ENCODE measurements at places on chromosomes 13 and 19. TPM values are rescaled to one million over a fixed set of nuclear protein-coding genes. Genes with fewer than 3 reads are reported as not detected.

DNA sequence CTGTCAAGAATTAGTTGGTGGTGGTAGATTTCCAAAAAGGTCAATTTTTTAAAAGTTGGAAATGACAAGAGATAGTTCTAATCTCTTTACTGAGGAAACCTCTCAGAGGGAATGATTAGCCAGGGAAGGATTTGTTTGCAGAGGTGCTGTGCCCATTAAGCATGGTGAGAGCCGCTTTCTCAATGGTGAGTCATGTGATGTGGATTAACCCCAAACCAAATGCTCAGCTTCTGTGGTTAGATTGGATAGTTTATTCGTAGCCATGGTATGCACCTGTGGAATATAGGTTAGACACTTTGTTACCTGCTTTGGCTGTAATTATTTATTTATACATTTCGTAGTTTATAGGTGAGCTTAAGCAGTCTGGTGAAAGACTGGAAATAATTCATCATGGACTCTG is 7.1 kb downstream of the HNRNPM start:
- DNase-seq, result no peak
- H3K4me3 ChIP-seq, result peak overlapping the region; percentile 47
- no peak overlapping the region for H3K27ac ChIP-seq
- peaks cover 66% of the 10 kb centered on the region for H3K4me1 ChIP-seq
- peaks cover 42% of the 10 kb centered on the region for H3K36me3 ChIP-seq

- no peak overlapping the region for H3K27ac ChIP-seq
- DNase-seq, result no peak
- peaks cover 17% of the 10 kb centered on the region for H3K27me3 ChIP-seq
Observed at GRCh38 chr19:31749231-31749630, 400.0 kb upstream of the TSHZ3 start.

- peaks cover 80% of the 10 kb centered on the region for H3K27me3 ChIP-seq
- peak overlapping the region; percentile 87 for H3K4me3 ChIP-seq
- peaks cover 15% of the 10 kb centered on the region for H3K36me3 ChIP-seq
- peak overlapping the region; percentile 74 for H3K27ac ChIP-seq
- peaks cover 4% of the 10 kb centered on the region for H3K4me1 ChIP-seq
- DNase-seq, result peak; percentile 67
Observed at GRCh38 chr13:99969919-99970650, 1.5 kb downstream of the ZIC5 start.

DNA sequence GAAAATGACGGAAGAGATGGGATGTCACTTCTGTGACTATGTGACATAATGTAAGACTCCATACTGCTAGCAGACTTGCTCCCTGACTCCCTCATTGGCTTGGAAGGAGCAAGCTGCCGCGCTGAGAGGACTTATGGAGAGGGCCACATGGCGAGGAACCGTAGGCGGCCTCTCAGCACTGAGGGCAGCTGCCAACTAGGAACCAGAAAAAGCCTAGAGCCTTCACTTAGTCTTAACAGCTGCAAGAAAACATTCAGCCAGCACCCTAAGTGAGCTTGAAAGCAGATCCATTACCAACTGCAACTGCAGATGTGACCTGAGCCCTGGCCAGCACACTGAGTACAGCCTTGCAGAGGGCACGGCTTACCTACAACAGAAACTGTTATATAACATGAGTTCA is 33.9 kb downstream of the USP12 start:
- no peak for DNase-seq
- no peak overlapping the region for H3K4me3 ChIP-seq
- H3K4me1 ChIP-seq, result peaks cover 9% of the 10 kb centered on the region
- peaks cover 10% of the 10 kb centered on the region for H3K36me3 ChIP-seq
- H3K27ac ChIP-seq, result no peak overlapping the region

DNA sequence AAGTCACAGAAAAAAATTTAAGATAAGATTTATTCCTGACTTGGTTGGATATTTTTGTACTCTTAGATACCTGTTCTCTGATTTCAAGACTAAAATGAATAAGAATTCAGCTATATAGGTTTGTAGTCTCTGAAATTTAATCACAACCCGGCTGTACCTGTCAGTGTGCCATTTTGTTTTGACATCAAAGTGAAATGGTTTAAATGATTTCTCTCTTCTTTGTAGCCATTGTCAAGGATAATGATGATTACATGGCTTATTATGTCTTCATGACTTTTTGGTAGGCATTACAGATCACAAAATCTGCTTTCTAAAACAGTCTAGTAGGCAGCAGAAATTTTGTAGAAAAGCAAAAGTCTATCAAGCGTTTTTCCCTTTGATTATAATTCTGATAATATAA is 72.5 kb downstream of the PCDH17 start:
- H3K4me3 ChIP-seq, result no peak overlapping the region
- H3K27ac ChIP-seq, result no peak overlapping the region
- no peaks in the 10 kb centered on the region for H3K27me3 ChIP-seq

DNA sequence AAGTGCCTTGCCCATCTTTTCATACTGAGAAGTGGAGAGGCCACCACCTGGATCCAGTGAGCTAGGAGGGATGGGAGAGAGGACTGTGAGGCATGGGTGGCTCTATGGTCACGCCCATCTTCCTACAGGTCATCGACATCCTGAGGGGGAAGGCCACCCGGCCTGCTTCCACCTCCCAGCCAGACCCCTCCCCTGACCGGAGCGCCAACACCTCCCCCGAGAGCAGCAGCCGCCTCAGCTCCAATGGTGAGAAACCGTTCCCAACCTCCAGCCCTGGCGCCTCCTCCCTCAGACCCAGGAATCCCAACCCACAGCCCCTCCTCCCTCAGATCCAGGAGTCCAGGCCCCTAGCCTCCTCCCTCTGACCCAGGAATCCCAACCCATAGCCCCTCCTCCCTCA is 10.1 kb downstream of the BCL3 start:
- H3K4me3 ChIP-seq, result peak overlapping the region; percentile 87
- peak overlapping the region; percentile 82 for H3K27ac ChIP-seq
- H3K36me3 ChIP-seq, result peaks cover 5% of the 10 kb centered on the region
- H3K4me1 ChIP-seq, result peaks cover 25% of the 10 kb centered on the region
- peaks cover 23% of the 10 kb centered on the region for H3K27me3 ChIP-seq
- no peak for DNase-seq

- H3K27ac ChIP-seq, result no peak overlapping the region
- H3K27me3 ChIP-seq, result no peaks in the 10 kb centered on the region
- DNase-seq, result no peak
Observed at GRCh38 chr13:90551253-90551652, 796.2 kb upstream of the MIR17HG start.

DNA sequence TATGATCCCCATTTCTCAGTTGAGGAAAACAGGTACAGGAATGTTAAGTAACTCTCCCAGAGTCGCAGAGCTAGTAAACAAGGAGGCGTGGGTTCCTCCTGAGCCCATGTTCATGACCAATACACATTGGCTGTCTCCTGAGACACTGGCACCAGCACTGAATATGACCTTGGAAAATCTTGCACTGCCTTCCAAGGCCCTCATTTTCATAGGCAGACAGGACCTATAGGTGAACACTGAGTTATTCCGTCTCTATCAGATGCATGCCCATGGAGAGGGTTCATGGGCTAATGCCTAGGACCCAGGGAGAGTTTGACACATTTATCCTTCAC is 504.8 kb downstream of the RFC3 start:
- H3K27ac ChIP-seq, result no peak overlapping the region
- H3K4me3 ChIP-seq, result no peak overlapping the region
- H3K27me3 ChIP-seq, result peaks cover 4% of the 10 kb centered on the region
- no peak for DNase-seq

GRCh38 chr13:35702316-35702715 is 225.8 kb upstream of the MAB21L1 start:
- no peak overlapping the region for H3K27ac ChIP-seq
- no peak for DNase-seq
- H3K36me3 ChIP-seq, result no peaks in the 10 kb centered on the region
- peaks cover 13% of the 10 kb centered on the region for H3K27me3 ChIP-seq
- no peak overlapping the region for H3K4me3 ChIP-seq

DNA sequence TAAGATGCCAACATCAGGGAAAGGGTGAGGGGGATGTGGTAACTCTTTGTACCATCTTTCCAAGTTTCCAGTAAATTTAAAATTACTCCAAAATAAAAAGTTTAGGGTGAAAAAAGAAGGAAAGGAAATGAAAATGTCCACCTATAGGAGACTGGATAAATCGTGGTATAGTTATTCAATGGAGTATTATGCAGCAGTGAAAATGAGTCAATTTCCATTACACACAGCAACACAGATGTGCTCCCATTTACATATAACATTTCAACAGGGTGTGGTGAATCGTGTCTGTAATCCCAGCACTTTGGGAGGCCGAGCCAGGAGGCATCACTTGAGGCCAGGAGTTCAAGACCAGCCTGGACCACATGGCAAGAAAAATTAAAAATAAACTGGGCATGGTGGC is 7.4 kb upstream of the ZNF541 start:
- no peak overlapping the region for H3K4me3 ChIP-seq
- DNase-seq, result no peak
- H3K36me3 ChIP-seq, result no peaks in the 10 kb centered on the region
- H3K4me1 ChIP-seq, result peaks cover 10% of the 10 kb centered on the region

The PNMA8A gene
- total RNA-seq, result 21.9 TPM

The KIR2DL3 gene
- total RNA-seq, result not detected

The SPHK2 gene
- 47.1 TPM for total RNA-seq

The EBI3 gene
- 0.43 TPM for total RNA-seq

The PCSK4 gene
- 9.6 TPM for total RNA-seq

The BRME1 gene
- 3.5 TPM for total RNA-seq

All from type B pancreatic cell (in vitro differentiated cells).